ENCODE measurements at places on chromosomes 6 and 20.

DNA sequence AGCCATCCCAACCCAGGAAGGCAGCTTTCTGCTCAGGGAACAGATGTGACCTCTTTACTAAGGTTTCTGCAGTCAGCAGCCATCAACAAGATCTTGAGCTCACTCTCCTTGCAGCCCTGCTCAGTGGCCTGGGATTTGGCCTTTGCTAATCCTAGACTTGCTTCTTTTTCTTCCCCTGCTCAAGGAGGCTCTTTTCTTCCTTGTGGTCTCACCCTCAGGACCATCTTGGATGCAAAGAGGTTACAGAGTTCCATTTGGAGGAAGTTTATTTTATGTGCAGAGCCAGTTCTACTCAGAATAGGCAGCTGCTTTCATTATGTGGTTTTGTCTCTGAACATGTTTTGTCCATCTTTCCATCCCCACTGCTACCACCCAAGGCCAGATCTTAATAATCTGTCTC, 49.3 kb downstream of the RALY start:
- DNase-seq, result no peak

GRCh38 chr20:24366336-24367004, 103.0 kb upstream of the SYNDIG1 start:
- no peak for DNase-seq

GRCh38 chr20:7937328-7937727, 2.9 kb downstream of the HAO1 start:
- no peak for DNase-seq

- DNase-seq, result no peak
Observed at GRCh38 chr6:155327326-155328073, 13.2 kb upstream of the TFB1M start.

DNA sequence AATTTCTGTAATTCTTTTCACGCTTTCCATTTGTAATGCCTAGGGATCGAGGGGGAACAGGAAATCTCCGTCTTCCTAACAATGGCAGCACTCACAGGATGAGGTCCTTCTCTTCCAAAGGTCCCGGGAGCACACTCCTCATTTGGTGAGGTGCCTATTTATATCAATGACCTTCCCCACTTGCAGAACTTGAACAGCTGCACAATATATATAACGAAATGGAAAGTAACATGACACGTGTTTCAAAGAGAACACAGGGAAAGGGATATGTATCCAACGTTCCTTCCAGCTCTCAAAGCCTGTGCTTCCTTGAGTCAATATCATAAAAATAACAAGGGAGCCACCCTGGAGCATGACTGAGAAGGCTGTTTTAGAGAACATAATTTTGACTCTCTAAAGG, 78.6 kb upstream of the RBM24 start:
- DNase-seq, result no peak

- no peak for DNase-seq
Observed at GRCh38 chr6:88004707-88005106, 42.9 kb upstream of the SPACA1 start.

- DNase-seq, result no peak
Observed at GRCh38 chr20:21436205-21436604, 38.9 kb upstream of the NKX2-4 start.

GRCh38 chr20:34213213-34213612, 28.0 kb upstream of the ASIP start:
- no peak for DNase-seq

DNA sequence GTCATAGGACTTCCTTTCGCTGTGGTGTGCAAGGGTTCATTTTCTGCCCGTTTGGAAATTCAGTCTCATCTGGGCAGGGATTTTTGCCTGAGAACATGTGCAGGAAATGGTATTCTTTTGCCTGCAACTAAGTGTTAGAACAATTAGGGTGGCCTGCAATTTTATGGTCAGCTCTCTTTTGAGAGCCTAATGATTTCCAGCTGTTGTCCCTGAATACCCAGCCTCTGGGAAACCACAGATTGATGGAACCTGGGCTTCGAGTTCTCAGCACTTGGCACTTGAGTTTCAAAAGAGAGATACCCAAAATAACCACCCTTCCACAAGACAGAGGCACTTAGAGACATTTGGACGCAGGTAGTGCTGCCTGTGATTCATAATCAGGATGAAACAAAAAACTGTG, 217.2 kb upstream of the FOXA2 start:
- no peak for DNase-seq

DNA sequence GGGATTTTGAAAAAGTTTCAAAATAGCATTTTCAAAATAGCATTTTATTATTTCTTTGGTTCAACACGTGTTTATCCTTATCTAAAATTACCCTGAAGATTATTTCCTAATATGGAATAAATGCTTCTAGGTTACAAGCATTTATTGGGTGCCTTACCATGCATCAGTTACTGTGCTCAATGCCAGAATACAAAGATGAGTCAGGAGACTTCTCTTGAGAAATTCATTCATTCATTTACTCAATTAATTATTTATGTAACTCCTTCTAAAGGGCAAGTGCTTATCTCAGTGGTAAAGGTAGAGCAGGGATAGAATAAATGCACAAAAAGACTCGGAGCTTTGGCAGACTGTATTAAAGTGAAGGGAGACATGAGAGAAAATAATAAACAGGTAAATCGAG, 150.1 kb upstream of the PDE7B start:
- DNase-seq, result no peak

DNA sequence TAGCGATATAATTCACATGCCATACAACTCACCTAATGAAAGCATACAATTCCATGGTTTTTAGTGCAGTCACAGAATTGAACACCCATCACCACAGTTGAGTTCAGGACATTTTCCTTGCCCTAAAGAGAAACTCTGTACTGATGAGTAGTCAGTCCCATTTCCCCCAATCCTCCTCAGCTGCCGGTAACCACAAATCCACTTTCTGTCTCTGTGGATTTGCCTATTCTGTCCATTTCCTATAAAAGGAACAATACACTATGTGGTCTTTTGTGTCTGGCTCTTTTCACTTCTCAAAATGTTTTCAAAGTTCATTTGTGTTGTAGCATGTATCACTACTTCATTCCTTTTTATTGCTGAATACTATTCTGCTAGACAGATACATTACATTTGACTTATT, 67.9 kb upstream of the TGM3 start:
- DNase-seq, result no peak

GRCh38 chr6:81744131-81744530, 8.3 kb downstream of the TENT5A start:
- no peak for DNase-seq

GRCh38 chr6:128821116-128821515, 61.8 kb upstream of the LAMA2 start:
- DNase-seq, result no peak

DNA sequence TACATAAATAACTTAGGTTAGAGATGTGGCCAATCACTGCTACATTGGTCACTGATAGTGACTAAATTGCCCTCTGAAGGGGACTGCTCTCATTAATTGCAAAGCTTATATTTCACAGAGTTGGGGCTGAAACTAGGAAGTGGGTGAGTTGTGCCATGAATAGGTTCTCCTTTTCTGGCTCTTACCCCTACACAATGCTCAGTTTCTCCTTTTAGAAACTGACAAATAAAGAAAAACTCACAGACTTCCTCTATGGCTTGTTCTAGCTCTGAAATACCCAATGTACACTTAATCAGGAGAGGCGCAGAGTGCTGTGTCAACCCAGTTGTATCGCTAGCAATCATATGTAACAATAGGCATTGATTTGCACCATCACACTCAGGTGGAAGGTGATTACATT, 41.2 kb upstream of the PROKR2 start:
- no peak for DNase-seq

- DNase-seq, result no peak
Observed at GRCh38 chr6:81749707-81750106, 2.8 kb downstream of the TENT5A start.

- DNase-seq, result no peak
Observed at GRCh38 chr6:145006914-145007313, 721.8 kb downstream of the UTRN start.

DNA sequence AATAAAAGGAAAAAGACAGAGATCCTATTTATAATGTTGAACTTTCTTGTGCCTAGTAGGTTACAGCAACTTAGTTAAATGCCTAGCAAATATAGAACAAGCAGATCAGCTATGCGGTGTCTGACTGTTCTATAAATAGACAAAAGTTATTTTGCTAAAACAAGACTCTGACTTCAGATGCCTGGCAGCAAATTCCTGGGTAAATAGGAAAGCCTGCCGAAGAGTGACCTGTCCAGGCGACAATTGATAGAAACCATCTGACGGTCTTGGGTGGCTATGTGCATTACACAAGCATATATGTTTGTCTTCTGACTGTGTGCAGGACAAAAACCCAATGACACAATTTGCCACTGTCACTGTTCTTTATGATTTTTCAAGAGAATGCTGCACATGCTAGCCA, 38.0 kb upstream of the PDE10A start:
- no peak for DNase-seq

DNA sequence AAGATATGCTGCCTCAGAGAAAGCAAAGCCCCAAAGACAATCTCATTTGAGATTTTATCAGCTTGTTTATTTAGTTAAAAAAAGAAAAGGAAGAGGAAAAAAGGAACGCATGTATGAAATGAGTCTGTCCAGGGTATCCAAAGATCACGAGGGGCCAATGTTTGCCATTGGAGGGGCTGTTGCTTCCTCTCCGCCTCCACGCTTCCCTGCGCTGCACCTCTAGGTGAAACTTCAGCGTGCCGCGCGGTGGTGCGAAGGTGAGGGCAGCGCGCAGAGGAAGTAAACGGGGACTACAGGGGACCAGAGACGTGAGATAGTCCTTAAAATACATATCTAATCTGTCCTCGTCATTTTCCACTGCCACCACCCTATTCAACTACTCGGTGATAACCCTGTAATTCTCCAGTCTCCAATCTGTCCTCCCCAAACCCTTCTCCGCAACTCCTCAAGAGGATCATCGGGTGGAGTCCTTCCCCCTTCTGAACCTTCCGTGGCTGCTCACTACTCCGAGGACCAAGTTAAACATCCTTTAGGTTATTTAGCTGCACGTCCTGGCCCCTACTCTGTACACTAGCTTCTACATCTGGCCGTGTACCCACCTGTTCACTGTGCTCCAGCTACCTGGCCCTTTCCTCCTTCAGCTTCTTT, 1.1 kb upstream of the DCBLD1 start:
- no peak for DNase-seq

DNA sequence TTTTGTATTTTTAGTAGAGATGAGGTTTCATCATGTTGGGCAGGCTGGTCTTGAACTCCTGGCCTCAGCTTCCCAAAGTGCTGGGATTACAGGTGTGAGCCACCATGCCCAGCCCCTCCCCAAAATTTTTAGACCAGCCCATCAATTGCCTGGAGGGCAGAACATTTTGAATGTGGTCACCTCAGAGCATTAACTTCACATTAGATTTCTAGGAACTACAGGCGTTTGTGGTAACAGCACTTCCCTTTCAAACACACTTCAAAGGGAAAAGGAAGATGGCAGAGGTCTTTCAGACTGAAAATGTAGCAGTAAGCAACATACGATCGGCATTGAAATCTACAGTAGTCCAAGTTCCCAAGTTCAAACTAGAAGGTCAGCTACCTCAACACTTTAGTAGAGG, 12.3 kb upstream of the SLA2 start:
- DNase-seq, result no peak

- no peak for DNase-seq
Observed at GRCh38 chr20:13322621-13323020, 101.5 kb downstream of the ISM1 start.

GRCh38 chr6:132131758-132132157, 180.6 kb upstream of the CCN2 start:
- no peak for DNase-seq

GRCh38 chr6:126048635-126049034, 62.3 kb downstream of the TRMT11 start:
- DNase-seq, result no peak

GRCh38 chr20:20456741-20457140, 88.8 kb downstream of the INSM1 start:
- DNase-seq, result no peak

DNA sequence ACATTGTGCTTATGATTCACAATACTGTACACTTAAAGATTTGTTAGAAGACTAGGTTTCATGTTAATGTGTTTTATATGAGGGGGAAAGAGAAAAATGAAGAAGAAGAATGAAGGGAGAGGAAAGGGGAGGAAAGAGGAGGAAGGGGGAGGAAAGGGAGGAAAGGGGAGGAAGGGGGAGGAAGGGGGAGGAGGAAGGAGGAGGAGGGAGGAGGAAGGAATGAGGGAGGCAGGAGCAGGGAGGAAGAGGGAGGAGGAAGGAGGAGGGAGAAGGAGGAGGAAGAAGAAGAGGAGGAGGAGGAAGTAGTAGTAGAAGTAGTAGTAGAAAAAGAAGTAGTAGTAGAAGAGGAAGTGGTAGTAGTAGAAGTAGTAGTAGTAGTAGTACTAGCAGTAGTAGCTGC, 70.6 kb downstream of the COL21A1 start:
- DNase-seq, result no peak

GRCh38 chr6:121590438-121590837, 155.0 kb downstream of the GJA1 start:
- no peak for DNase-seq

- no peak for DNase-seq
Observed at GRCh38 chr6:40962241-40962640, 76.8 kb downstream of the UNC5CL start.

GRCh38 chr6:21037453-21037852, 503.2 kb downstream of the CDKAL1 start:
- no peak for DNase-seq

GRCh38 chr6:157487110-157487773, 106.3 kb downstream of the ZDHHC14 start:
- DNase-seq, result no peak

DNA sequence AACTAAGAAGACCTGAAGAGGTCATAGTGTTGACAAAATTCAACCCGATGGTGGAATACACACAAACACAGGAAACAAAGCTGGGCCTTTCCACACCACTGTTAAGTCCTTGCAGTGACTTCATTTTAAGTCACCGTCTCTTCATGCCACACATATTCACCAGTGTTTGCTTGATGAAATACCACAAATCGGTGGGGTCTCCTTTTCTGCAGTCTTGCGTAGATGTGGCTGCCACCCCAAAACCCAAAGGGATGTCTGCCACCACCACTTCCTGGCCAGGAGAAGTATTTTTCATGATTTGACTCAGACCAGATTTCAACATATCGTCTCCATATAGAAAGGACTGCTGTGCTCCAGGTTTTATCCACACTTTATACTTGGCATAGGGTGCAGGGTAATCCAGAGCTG, 11.0 kb upstream of the COL10A1 start:
- DNase-seq, result no peak

- no peak for DNase-seq
Observed at GRCh38 chr20:38126932-38127621, 38.0 kb downstream of the TGM2 start.

DNA sequence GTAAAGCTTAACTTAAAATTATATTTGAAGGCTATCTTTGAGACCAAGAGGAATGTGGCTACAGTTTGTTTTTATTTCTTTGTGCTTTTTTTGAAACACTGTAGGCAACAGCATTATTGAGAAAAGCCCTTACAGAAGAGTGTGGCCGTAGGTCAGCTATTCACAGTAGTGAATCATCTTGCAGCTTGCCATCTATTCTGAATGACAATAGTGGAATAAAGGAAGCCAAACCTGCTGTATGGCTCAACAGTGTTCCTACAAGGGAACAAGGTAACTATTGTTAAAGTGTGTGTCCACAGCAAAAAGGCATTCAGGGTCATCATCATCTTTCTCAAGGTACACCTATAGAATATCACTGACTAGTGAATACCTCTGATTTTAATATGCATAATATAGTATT, 88.5 kb downstream of the KIZ start:
- DNase-seq, result no peak
